Stimulated activated CD8-positive, alpha-beta memory T cell treated with anti-CD3 and anti-CD28 coated beads, Interleukin-7, amount 100 ng/mL, for 48 hours (primary cell): ENCODE measurements at places on chromosomes 11 and 22.

GRCh38 chr11:117058761-117059261, 39.4 kb downstream of the SIK3 start:
- DNase-seq, result no peak

GRCh38 chr11:113176599-113177360, 137.6 kb upstream of the TTC12 start:
- no peak for DNase-seq

GRCh38 chr22:17260950-17261349, 41.7 kb upstream of the ADA2 start:
- no peak for DNase-seq

- DNase-seq, result no peak
These were observed 37.0 kb upstream of the ABTB2 start for GRCh38 chr11:34394771-34395300.

DNA sequence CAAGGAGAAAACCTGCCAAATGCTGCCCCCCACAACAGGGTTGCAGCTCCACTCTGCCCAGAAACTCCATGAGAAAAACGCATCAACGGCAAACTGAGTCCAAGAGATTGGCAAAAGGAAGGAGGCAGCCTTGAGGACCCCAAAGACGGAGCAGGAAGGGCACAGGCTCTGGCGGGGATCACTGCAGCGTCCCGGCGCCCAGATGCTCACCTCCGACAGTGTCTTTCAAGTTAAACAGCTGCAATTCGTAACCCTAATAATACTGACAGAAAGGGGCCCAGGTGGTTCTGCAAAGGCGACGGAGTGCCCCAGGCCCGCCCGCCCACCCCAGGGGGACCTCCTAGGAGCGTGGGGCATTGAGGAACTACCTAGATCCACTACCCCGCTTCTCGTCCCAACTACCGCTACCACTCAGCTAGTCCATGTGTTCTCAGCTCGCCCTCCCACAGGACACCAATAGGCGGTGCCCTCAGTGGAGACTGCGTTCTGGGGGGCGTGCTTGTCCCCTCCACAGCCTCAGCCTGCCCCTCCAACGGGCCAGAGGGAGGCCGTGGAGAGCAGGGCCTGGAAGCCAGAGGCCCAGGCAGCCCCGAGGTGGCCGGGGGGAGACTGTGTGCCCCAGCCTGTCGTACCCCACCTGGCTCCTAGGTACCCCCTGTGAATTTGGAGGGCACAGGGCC, 127.4 kb downstream of the PHF21B start:
- DNase-seq, result no peak

- no peak for DNase-seq
These were observed 1.1 kb downstream of the GNAZ start for GRCh38 chr22:23071230-23072076.

GRCh38 chr22:45270095-45271020, 14.4 kb upstream of the UPK3A start:
- DNase-seq, result no peak

DNA sequence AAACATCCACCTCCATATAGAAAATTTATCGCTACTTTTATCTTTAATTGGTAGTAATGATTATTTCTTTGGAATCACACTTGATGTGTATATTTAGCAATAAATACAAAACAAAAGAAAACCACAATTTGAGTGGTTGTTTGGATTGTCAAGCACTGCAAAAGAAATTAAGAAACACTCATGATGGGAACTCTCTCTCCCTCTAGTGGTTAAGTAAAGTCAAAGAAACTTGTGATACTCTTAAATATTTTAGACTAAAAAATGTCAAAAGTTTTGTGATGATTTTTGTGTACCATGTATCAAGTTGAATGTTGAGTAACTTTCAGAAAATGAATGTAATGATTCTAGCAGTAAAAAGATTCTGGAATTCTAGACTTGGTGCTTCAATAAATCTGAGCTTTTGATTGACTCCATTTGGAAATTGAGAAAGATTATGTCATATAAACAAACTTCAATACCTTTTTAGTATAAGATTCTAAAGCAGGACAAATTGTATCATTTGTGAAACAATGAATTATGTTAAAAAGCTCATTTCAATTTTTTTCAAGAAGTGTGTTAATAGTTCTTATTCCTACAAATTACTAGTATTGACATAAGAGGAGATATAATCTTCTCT, 20.8 kb downstream of the MUC15 start:
- no peak for DNase-seq
